ENCODE measurements at places on chromosomes 11 and 22.
A peak's percentile ranks its signal among the peaks of the same experiment; 100 is the strongest.

- DNase-seq: no peak
These were observed 10.1 kb upstream of the GAB2 start for GRCh38 chr11:78427615-78428265.

DNA sequence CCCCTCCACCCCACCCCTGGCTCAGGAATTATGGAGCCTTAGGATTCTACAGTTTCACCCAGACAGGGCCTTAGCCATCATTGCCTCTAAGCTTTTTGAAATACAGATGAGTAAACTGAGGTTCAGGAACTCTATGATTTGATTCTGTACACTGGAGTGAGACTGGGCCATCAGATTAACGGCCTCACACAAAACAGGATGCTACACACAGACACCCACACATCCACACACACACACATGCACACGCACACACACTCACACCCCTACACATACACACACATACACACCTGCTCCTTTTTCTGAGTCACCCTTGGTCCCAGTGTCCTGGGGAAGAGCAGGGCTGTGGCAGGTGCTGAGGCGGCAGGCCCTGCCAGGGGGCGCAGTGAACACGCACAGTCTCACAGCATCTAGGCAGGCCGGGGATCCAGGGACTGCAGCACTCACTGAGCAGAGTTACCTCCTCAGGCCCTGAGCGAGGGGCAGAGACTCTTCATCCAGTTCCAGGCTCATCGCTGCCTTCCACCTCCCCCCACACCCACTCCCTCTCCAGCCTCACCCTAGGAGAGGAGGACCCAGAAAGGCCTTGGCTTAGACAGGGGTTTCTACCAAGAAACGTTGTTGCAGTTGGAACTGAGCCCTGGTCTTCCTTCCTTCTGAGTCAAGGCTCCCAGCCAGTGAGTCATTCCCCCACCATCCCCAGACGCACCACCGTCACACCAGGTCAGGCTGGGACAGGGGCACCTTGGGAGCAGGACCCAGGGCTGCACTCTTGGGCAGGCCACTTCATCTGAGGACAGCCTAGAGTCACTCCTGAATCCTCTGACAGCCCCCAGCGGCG lies 89.8 kb upstream of the PARVA start:
- DNase-seq: no peak

DNA sequence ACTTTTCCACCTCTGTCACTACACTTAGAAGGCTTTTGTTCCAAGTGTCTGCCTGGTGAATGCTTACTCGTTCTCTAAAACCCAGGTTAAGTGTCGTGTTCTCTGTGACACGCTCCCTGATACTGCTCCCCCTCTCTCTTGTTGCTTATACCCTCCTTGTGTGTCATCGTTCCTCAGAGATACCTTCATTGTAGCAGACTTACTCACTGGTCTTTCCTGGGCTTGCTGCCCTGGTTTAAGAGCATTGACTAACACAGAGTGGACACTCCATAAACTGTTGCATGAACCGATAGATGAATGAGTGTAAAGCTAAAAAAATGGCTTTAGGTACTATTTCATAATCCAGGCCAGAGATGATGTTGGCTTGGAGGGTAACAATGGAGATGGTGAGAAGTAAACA lies 171.3 kb downstream of the GRIK4 start:
- DNase-seq: no peak

- DNase-seq: no peak
These were observed 26.6 kb upstream of the IL10RA start for GRCh38 chr11:117959438-117960149.

GRCh38 chr11:18540207-18541009 lies 13.7 kb upstream of the TSG101 start:
- DNase-seq: no peak

DNA sequence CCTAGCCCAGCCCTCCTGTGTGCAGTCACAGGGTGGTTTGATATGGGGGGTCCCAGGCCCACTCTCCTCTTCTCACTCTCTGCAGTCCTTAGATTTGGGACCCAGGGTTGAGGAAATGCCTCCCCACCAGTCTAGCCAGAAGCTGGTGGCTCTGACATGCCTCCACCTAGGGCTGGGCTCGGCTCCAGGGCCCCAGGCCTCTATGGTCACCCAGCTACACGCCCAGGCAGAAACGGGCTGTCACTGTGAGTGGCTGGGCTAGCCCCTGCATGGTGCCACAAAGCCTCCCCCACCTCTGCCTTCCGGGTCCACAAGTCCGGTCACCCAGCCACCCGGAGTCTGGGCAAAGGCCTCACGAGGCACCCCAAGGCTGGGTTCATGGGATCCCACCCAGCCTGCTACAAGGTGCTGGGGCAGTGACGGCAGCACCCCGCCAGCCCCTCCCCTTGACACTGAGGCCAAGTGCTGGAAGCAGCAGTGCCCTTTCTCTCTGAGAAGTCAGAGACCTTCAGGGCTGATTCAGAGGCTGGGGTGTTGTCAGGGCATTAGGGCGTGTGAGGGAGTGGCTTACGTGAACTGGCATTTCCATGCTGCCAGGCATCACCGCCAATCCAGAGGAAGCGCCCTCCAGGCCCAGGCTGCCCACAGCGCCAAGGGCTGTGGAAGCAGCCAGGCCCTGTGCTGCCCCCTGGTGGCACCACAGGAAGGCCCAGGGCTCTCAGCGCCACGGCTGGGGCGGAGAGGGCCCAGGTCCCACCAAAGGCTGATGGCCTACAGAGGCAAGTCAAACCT lies 638 bp upstream of the PITPNM1 start:
- DNase-seq: peak; percentile 75

GRCh38 chr11:44842220-44842619 lies 108.5 kb downstream of the TP53I11 start:
- no peak for DNase-seq

DNA sequence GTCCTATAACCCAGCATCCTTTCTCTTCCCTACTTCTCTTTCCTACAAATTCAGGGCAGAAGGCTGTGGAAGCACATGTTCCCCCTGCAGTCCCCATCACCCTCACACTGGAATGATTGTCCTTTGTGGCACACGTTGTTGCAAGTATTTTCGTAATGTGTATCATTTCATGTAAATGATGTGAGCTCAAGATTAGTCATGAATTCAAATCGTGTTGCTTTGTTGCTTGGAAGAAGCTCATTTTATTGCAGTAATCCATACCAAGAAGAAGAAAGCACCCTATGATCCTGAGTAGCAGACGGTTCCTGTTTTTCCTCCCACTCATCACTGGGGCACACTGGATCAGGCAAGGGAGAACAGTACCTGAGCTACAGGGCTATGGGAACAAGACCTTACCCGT lies 173.4 kb downstream of the NCAM1 start:
- no peak for DNase-seq

GRCh38 chr11:89163686-89164085 lies 14.0 kb upstream of the TYR start:
- DNase-seq: no peak

DNA sequence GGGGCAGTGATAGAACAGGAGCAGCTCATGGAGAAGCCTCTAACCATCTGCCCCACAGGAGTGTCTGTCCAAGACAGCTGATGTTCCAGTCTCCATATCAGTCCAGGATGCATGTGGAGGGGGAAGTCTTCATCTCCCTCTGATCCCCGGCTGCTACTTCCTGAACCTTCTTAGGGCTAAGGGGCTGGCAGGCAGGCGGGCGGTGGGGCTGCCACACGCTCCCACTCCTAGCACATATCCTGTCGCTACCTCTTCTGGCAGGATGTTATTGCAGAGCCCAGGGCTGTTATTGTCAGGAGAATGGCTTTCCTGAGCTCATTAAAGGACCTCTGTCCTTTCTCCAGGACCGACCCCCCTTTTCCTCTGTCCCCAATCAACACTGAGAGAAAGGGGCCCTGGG lies 25.4 kb downstream of the LRRC55 start:
- no peak for DNase-seq

GRCh38 chr11:88101881-88102597 lies 73.2 kb downstream of the RAB38 start:
- DNase-seq: no peak

- no peak for DNase-seq
These were observed 5.1 kb upstream of the SMPD1 start for GRCh38 chr11:6385046-6385777.

DNA sequence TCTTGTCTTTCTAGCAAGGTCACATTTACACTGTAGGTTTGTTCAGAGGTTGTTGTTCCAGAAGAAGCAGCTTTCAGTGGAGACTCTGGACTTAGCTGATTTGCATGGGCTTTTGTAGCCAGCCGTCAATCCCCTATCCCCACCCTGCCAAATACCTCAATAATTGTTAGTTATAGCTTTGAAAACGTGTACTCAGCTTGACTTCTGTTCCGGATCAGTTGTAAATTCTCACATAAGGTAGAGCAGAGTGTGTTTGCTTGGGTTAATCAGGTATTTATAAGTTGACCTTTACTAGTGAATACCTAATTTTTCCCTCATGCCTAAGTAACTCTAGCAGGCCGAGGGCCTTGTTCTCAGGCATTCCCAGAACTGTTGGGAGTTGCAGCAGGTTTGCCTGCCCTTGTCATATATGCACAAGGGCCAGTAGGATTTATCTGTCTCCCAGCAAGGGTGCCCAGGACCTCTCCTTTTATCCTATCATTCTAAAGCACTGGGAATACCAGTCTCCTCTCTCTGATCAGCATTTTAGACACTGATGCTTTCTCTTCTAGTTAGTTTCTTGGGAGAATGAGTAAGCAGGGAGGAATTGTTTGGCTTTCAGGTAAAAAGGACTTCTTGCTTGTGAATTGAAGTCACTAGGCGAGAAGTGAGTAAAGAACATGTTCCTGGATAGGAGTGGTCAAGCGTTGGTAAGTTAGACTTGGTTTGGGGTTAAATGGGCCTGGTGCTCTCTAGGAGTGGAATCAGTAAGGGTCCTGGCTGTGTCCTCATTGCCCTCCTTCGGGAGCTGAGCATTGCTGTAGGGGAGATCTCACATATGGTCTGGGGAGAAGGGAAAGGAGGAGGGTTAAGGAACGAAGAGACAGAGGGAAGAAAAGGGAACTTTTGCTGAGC lies 22.1 kb downstream of the STIM1 start:
- no peak for DNase-seq

DNA sequence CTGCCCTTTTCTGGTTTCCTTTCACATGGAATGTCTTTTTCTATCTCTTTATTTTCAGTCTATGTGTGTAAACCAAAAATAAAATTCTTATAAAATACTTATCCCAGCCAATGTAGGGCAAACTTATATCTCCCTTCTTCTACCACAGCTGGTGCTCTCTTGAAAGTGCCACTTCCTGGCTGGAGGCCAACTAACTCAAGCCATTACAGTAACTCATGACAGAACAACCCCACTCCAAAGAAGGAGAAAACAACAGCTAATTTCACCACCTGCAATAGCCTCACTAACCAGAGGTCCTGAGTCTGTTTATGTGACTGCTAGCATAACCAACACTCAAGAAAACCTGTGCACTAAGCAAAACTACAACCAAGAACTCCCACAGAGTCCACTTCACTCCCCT lies 74.9 kb upstream of the DBX1 start:
- DNase-seq: no peak

DNA sequence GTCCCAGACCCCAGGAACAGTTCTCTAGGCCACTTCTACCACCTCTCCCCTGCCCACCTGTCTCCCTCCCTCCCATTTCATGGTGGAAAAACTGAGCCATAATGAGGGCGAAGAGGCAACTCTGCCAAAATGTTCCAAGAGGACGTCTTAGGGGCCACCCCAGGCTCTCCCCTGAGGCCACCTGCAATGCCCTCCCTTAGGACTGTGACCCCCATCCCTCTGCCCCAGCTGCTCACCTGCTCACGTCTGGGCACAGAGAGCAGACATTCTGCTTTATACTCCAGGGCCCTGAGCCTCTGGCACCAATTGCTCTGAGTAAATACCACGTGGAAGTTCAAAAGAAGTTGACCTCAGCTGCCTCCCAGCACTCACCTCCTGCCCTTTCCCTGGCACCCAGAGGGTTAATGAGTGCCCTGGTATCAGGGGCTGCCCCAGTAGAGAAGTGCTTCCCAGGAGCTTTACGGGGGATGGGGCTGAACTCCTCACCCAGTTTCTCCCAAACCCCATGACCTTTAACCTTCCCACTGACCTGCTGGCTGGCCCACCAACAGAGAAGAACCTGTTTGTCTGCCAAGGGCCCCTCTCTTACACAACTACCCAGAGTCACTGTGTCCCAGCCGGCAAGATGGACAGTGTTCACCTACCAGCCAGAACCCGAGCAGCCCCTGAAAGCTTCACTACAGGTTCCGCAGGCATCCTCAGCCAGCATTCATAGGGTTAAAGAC lies 627 bp upstream of the APOA5 start:
- no peak for DNase-seq

DNA sequence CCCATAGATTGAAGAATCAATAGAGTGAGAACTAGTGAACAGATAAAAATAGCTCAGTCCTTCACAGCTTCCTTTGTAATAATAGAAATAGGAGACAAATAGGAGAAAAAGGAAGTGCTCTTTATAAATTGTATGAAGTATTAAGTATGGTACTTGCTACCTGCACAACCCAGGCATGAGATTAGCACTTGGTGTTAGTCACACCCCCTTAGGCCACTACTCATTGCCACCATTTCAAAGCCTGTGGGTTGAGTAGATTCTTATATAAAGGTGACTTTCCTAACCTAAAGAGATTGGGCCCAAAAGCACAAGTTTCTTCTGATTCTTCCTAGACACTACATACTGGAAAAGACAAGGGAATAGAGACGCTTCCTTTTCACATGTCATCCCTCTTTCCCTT lies 37.7 kb upstream of the ADORA2A start:
- no peak for DNase-seq

- no peak for DNase-seq
These were observed 528 bp downstream of the FIBP start for GRCh38 chr11:65887723-65888162.

- DNase-seq: no peak
These were observed 22.9 kb downstream of the MORC2 start for GRCh38 chr22:30945653-30946052.

GRCh38 chr22:49392841-49393510 lies 434.7 kb downstream of the BRD1 start:
- DNase-seq: no peak

GRCh38 chr11:99277281-99277680 lies 256.5 kb downstream of the CNTN5 start:
- DNase-seq: no peak

DNA sequence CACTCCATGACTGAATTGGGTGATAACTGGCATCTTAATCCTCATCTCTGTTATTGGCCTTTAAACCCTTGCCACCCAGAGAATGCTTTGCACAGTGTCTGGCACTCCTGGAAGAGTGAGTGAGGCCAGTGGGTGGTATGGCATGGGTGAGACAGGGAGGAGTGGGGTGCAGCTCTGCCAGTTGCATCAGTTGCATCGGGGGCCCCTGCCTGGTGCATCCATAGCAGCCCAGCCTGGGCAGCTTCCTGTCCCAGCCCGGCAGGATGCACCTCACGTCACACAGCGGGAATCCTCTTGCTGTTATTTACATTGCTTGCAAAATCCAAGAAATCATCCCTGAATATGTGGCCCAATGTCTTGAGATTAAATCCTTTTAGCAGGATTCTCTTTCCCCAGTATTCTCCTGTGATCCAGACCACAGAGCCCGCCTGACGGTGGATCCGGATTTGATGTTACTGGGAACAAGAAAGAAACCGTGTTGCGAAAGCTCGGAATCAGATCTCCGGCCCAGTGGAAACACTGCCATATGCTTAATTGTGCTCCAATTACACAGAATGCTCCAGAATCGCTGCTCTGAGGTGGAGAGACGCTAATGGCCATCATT lies 37.6 kb upstream of the MN1 start:
- no peak for DNase-seq
